ENCODE measurements at places on chromosomes 2 and 18.

GRCh38 chr2:137992039-137992646 is 27.9 kb downstream of the HNMT start:
- no peak for DNase-seq

GRCh38 chr2:221572821-221573429 is 821 bp upstream of the EPHA4 start:
- DNase-seq = no peak

DNA sequence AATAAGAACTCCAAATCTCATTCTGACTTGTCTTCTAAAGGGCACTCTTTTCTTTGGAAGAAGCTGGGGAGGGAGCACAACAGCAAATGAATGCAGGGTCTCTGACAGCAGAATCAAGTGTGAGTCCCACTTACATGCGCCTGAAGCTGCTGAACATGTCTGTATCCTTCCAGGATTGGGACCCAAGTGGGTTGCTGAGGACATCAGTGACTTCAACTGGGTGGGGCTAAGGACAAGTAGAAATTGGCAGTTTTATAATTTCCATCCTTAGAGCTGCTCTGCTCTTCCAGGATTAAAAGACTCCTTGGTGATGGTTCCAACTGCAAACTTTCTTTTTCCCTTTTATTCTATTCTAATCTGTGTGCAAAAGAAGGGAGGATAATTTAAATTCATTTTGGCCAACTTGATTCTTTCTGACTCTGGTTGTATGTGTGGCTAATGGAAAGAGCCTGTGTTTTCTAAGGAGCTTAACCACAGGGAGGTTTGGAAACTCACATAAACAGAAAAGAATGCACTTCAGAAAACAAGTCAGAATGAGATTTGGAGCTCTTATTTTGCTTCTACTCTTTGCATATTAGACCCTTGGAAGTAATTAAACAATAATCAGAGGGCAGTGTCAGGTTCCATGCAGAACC is 20.6 kb downstream of the ANTXR1 start:
- no peak for DNase-seq

GRCh38 chr2:176614049-176614448 is 344.8 kb downstream of the MTX2 start:
- DNase-seq = no peak

DNA sequence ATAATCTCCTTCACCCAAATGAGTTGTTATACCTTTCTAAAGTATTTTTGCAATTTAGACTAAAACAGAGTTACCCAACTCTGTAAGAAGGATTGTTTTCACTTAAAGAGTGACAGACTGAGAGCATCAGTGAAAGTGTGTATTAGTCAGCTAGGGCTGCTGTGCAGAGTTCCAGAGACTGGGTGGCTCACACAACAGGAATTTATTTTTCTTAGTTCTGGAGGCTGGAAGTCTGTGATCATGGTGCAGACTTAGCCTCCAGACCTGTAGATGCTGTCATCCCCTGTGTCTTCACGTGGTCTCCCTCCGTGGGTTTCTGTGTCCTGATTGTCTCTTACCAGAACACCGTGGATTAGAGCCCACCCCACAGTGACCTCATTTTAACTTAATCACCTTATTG is 40.0 kb downstream of the BCL2L11 start:
- no peak for DNase-seq

- no peak for DNase-seq
Observed at GRCh38 chr2:178229927-178230326, 35.6 kb downstream of the OSBPL6 start.

DNA sequence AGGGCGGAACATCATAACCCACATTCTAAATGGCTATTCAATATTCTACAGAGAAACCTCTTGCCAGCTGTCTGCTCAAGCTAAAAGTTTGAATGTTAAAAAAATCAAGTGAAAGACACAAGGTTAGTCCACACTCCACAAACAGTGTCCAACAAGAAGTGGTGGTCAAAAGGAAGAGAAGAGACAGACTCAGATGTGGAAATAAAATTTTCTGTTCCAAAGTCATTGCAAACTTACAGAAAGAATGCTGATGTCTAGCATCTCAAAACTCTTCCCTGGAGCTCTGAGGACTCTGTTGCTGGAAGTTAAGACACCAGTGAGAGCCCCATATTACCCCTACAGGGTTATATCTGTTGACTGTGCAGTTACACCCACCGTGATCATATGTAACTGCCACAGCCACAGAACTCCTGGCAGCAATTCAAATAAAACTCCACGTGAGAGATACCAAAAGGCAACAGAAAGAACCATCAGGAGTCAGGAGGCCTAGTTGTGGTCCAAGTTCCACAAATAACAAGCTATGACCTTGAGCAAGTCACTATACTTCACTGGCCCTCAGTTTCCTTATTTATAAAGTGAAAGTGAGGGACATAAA is 60.9 kb downstream of the AAK1 start:
- no peak for DNase-seq

DNA sequence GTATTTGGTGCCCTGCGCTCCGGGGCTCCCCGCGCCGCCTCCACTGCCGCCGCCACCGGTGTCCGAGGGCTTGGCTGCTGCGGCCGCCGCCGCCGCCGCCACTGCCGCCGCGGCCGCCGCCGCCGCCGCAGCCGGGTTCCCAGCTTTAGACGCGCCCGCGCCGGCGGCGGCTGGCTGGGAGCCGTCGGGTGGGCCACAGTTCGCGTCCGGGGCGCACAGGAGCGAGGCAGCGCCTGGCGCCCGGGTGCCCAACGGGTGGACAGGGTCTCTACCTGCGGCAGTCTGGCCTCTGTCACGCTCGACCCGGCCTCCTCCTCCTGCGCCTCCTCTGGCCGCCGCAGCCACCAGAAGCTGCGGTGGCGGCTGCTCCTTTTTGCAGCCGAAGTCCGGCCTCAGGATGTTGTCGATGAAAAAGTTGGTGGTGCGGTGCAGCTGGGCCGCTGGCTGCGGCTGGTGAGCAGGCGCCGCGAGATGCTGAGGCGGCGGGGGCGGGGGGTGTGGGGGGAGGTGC is 951 bp downstream of the EN1 start:
- DNase-seq = no peak

DNA sequence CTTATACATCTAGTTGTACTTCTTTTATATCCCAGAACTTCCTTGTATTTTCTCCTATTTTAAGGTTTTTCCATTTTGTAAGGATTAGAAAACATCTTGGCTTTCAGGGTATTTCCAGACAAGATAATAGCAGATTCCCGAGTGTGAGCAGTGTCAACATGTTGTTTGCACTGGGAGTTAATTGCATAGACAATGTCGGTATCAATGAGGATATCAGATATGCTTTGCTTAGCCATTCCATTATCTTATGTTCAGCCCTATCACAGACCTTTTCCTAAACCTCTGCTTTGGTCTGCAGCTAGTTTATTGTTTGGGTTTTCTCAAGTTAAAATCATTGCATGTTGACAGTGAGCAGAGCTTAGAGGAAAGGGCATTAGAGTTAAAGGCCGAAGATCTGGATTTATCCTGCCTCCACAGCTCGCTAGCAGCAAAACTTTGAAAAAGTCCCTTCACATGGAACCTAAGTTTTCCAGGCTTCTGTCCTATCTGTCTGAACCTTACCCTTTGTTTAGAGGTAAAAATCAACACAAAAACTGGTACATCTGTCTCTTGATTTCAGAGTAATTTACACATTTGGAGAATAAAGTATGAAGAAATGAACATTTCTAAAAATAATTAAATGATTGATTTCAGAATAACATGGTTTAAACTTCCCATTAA is 355.4 kb downstream of the KIAA1328 start:
- no peak for DNase-seq

- DNase-seq = no peak
Observed at GRCh38 chr2:176188774-176189680, 559 bp downstream of the HOXD1 start.

DNA sequence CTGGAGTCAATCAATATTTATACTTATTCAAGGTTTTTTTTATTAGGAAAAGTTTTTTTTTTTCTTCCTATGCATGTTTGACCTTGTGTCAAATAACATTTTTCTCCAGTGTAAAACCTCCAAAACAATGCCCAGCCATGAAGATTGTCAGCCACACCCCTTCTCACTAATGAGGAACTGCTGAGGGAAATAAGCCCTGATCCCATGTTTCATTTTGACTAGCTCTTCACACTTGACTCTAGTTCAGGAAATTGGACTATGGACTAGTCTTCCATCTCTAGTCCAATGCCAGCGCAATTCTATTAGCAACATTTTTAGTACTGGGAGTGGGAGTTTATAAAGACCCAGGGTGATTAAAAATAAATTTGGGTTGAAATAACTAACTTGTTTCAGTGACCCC is 275.6 kb upstream of the CXCR4 start:
- no peak for DNase-seq

GRCh38 chr2:120869730-120870466 is 134.2 kb downstream of the GLI2 start:
- DNase-seq = no peak

- DNase-seq = no peak
Observed at GRCh38 chr2:9824441-9824840, 18.8 kb upstream of the TAF1B start.

GRCh38 chr2:143955401-143956065 is 564.4 kb downstream of the ZEB2 start:
- DNase-seq = no peak

GRCh38 chr2:221429741-221430491 is 142.2 kb downstream of the EPHA4 start:
- DNase-seq = no peak

DNA sequence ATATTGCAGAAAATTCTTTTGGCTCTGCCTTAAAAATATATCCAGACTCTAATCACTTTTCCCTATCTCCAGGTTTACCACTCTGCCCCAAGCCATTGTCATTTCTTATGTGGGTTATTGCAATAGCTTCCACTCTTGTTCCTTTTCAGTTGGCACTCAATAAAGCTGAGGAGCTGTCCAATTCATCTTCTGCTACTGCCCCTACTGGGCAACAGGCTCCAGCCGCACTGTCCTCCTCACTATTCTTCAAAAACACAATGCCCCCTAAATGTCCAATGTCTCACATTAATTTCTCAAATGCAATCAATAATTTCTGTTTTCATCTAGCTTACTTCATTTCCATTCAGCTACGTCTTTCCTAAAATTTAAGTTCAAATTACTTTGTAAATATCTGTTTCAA is 1262.5 kb upstream of the CDH2 start:
- DNase-seq = no peak

DNA sequence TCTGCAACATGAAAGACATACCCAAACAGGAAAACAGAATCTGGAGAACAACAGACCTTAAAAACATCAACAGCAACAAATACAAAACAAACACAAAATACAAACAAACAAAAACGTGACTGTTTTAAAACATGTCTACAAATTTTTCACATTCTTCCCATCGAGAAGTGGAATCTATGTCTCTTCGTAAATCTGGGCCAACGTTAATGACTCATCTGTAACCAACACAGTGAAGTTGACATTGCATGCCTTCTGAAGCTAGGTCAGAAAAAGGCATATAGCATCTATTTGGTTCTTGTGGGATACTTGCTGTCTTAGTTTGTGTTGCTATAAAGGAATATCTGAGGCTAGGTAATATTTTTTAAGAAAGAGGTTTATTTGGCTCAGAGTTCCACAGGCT is 269.0 kb upstream of the FBXO11 start:
- DNase-seq = no peak

- no peak for DNase-seq
Observed at GRCh38 chr18:2917259-2918047, 70.6 kb downstream of the EMILIN2 start.

DNA sequence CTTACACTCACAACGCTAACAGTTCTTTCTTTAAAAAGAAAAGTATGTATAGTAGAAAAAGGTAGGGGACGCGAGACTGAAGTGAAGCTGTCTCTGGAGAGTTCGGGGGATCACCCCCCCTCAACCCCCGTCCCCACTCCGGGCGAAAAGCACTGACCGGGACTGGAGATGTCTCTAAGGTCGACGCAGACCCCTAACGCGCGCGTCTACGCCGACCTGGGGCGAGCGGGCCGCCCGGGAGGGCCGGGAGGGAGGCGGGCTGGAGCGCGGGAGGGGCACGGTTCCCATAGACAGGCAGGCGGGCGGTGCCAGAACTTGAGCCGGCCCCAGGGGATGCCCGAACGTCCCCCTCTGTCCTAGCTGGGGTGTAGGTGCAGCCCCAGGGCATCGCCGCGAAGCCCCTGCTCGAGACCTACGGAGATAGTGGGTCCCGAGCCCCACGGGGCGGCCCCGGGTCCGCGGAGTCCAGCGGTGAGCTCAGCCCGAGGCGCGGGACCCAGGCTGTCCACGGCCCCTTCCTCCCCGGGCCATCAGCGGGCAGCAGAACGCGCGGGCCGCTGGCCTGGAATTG is 82.2 kb downstream of the CHRNA1 start:
- no peak for DNase-seq

DNA sequence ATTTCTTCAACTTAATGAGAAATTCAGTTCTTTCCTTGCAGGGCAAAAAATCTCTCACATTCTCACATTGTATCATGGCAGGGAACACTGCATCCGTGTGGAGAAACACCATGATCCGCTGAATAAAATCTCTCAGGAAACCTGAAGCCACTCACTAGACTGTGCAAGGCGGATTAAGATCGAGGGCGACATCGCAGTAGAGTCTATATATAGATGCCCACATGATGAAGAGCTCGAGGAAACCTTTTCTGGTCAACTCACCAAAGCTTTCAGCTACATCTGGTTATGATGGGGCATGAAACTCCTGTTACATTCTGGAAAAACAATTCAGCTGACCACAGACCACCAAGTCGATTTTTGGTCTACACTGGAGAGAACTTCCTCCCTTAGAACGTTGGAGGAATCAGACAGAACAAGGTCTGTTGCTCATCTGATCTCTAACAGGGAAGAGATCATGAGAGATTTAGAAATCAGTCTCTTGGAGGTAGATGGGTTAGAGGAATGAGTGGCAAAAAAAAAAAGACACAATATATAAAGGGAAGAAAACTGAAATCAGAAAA is 162.9 kb upstream of the ZNF516 start:
- DNase-seq = no peak

DNA sequence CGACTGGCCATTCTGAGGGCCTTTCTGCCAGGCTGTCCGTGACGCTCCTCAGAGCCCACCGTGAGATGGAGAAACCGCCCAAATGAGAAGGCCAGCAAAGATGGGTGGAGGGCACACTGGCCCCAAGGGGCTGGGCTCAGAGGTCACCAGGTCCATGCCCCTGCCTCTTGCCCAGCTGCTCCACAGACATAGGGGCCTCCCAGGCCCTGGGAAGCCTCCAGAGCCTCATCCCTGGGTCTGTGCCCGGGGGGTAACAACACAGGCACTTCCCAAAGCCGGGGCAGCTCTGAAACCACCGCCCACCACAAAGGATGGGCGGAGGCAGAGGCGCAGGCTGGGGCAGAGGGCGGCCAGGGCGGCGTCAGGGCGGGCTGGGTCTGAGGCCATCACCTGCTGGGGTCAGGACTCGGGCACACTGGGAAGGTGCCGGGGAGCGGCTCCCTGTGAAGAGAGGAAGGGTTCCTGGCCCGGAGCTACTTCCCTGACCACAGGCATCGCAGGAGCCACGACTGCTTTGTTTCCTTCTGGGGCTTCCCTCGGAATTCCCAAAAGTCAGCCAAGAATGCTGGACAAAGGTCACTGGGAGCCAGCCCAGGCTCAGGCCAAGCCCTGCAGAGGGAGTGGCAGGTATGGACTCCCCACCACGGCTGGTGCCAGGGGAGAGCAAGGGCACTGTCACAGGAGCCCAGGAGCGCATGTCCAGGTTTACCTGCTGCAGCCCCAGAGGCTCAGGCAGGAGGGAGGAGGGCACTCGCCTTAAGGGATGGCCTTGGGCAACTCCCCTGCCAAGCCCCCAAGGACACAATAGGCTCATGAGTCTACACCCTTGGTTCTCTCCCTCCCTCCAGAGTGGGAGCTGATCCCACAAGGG is 9.4 kb downstream of the CYP26B1 start:
- no peak for DNase-seq

- DNase-seq = no peak
Observed at GRCh38 chr2:152546230-152546837, 170.9 kb downstream of the PRPF40A start.
